ENCODE measurements at places on chromosomes 6 and 20.
A peak's percentile ranks its signal among the peaks of the same experiment; 100 is the strongest.

DNA sequence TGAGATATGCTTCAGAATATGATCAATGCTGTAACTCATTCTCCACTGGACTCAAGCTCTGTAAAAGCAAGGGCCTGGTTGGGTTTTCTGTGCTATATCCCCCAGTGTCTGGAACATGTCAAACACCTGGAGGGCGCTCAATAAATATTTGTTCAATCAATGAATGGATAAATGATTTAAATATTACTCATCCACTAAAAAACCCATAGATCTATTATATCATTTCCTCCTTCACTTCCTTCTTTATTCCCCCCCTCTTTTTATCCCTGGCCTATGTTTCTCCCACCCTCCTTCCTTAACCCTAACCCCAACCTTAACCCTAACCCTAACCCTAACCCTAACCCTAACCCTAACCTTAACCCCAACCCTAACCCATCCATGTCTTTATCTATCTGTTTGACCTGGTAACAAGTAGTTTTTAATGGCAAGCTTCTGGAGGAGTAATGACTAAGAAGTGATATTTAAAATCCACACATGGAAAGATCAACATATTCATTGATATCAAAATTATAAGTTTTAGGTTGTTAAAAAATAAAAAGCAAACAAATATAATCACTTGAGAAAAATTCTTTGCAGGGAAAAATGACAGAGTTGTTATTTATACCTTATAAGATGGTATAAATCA is 103.8 kb upstream of the GLP1R start:
- DNase-seq, result no peak

DNA sequence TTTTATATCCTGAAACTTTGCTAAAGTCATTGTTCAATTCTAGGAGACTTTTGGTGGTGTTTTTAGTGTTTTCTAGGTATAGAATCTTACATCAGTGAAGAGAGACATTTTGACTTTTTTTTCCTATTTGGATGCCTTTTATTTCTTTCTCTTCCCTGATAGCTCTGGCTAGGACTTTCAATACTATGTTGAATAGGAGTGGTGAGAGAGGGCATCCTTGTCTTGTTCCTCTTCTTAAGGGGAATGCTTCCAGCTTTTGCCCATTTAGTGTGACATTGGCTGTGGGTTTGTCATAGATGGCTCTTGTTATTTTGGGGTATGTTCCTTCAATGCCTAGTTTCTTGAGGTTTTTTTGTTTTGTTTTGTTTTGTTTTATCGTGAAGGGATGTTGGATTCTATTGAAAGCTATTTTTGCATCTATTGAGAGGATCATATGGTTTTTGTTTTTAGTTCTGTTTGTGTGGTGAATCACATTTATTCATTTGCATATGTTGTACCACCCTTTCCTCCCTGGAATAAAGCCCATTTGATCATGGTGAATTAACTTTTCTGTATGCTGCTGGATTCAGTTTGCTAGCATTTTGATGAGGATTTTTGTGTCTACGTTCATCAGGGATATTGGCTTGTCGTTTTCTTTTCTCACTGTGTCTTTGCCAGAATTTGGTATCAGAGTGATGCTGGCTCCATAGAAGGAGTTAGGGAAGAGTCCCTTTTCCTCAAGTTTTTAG is 540.1 kb upstream of the FLRT3 start:
- no peak for DNase-seq

GRCh38 chr6:159691133-159691962 is 1.7 kb downstream of the SOD2 start:
- peak; percentile 69 for DNase-seq

GRCh38 chr20:63060057-63060991 is 53.6 kb upstream of the BHLHE23 start:
- no peak for DNase-seq

- no peak for DNase-seq
Measured at GRCh38 chr6:138682704-138683527, 90.7 kb upstream of the CCDC28A start.

DNA sequence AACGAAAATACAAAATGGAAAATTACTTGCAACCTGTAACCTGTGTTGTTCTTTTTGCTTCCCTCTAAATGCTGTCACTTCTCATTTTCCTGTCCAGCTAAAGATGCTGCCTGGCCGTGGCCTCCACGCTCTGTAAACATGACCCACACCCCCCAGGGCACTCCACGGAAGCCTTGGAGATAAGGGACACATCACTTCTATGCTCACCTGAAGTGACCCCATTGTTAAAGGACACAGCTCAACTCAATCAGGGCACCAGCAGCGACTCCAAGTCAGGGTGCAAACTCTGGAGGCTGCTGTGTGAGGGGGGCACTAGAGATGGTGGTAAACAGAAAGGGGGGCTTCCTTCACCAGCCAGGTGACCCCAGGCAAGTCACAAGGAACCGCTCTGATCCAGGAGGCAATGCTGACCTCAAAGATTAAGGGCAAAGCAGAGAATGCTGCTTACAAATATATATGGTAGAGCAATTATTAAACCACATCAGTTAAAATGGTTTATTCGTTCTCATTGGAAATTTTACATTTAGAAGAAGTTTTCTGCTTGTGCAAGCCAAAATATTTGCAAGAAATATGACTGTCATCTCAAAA is 13.2 kb downstream of the DIDO1 start:
- no peak for DNase-seq

- no peak for DNase-seq
Measured at GRCh38 chr6:83490217-83490807, 22.0 kb upstream of the PRSS35 start.

DNA sequence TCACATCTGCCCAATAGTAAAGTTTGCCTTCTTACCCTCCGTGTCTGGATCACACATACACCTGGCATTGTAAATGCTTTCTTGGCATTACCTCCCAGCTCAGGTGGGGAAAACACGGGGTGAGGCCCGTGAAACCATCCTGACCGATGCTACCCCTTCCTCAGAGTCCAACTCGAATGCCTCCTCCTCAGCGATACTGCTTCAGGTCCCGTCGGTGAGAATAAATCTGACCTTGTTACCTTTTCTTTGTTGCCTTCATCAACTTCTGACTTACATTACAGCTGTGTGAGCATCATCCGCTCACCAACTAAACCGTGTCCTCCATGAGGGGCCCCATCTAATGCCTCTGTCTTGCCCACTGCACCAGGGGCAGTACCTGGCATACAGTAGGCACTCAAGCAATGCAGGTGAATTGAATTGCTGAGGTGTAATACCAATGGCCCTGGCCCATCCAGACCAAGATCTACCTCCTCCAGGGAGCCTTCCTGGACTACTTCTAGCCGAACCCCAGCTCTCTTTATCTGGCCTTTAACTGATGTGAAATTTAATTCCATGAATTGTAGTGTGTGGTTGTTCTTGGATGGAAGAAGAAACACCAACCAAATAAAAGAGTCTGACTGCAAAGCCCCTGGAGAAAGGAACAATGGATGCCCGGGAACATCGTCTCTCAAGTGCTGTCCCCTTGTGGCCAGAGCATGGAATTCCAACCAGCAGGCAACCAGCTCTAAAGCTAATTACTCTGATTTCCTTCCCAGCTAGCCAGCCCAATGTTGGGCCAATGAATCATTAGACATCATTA is 141.5 kb downstream of the ANKRD60 start:
- DNase-seq, result peak; percentile 8

DNA sequence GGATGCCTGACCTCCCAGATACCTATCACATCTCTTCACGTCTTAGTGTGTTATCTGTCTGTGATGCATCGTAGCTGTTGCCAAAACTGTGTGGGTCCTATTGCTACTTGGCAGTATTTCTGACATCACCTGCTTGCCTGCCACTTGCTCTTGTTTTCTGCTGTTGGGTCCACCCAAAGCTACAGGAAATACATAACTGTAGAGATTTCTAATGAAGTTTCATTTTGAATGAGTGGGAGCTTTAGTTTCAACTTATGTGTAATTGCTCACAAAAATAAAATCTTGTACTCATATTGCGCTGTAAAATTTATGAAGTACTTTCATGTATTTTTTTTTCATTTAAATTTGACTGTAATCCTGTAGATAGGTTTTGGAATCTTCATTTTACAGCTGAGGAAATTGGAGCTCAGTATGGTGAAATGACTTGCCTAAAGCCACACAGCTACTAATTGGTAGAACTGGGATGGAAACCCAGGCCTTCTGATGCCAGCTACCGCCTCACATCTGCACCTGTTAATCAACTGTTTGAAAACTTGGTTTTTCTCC is 113.6 kb upstream of the MAN1A1 start:
- peak; percentile 81 for DNase-seq

DNA sequence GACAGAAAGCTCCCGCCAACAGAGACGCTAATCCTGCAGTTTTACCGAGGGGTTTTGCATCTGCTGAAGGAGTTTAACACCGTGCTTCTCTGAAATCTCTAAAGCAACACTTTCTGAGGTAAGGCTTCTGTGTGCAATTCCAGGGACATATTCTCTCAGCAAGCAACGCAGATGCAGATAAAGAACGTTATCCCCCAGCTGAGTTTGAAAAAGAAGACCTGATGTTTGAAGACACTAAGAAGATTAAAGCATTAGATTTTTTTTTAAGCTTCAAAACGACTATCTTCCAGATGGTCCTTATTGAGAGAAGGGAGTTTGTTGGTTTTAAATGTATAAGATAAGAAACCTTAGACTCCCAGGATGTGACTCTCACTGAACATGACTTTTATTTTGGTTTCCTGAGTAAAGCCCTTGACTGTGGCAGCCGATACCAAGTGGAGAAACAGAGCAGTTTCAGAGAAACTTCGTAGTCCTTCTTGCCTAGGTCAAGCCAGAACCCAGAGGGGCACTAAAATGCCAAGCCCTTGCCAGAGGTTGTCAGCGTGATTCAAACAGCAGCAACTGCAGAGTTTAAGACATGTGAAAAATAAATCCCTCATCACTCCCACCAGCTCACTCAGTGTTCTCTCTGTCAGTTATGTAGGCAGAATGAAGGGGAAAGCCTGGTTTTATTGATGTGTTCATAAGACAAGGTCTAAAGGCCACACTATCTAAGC is 353.3 kb upstream of the CNR1 start:
- no peak for DNase-seq

- DNase-seq, result no peak
Measured at GRCh38 chr6:49142421-49143151, 320.5 kb downstream of the MMUT start.

Measured in activated CD4-positive, alpha-beta T cell treated with anti-CD3 and anti-CD28 coated beads, Interleukin-2, Interleukin-4, amounts not matched to agents 100 ng/mL and 50 ng/mL, durations not matched to agents 16 hours and 8 hours (primary cell).